ENCODE measurements at places on chromosomes 2 and 18.

DNA sequence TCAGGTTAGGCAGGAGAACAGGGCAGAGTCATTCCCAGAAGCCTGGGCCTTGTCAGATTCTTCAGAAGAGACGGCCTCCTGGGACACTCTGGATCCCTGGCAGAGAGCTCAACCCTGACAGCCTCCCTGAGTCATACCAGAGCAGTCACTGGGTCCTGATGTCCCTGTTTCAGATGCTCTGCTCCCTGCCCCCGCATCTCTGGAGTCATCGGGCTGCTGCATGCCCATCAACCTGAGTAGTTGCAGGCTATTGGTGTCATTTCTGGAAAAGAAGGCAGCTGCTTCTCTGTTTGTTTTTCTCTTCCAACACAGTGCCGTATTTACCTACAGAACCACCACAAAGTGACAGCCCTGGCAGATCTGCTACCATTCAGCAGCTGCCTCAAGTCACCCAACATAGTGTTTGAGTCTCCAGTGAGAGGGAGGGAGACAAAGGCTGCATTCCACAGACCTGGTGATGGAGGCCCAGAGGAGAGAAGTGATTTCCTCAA lies 145.1 kb downstream of the B3GNT2 start:
- no peaks in the 10 kb centered on the region for H3K36me3 ChIP-seq
- H3K27me3 ChIP-seq, result no peaks in the 10 kb centered on the region
- H3K4me3 ChIP-seq, result no peak overlapping the region
- peaks cover 10% of the 10 kb centered on the region for H3K4me1 ChIP-seq

DNA sequence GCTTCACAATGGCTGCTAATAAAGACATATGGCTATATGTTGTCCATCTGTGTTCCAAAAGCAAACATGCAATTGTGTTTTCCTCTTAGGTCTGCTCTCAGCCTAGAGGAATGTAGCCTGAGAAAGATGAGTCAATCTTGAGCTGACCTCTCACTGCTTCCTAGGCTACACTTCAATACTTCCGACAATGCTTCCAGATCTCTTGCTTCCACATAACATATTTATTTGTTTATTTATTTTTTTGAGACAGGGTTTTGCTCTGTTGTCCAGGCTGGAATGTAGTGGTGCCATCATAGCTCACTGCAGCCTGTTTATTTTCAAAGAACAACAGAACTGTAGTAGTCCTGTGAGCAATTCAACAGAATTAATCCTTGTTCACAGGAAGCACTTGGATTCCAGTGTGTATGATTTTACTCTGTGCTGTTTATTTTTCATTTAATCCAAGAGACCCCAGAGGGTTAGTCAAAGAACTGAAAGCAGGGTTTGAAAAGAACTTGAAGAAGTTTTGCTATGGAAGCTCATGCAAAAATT lies 437.9 kb downstream of the TXNL1 start:
- no peaks in the 10 kb centered on the region for H3K36me3 ChIP-seq
- no peaks in the 10 kb centered on the region for H3K27me3 ChIP-seq

DNA sequence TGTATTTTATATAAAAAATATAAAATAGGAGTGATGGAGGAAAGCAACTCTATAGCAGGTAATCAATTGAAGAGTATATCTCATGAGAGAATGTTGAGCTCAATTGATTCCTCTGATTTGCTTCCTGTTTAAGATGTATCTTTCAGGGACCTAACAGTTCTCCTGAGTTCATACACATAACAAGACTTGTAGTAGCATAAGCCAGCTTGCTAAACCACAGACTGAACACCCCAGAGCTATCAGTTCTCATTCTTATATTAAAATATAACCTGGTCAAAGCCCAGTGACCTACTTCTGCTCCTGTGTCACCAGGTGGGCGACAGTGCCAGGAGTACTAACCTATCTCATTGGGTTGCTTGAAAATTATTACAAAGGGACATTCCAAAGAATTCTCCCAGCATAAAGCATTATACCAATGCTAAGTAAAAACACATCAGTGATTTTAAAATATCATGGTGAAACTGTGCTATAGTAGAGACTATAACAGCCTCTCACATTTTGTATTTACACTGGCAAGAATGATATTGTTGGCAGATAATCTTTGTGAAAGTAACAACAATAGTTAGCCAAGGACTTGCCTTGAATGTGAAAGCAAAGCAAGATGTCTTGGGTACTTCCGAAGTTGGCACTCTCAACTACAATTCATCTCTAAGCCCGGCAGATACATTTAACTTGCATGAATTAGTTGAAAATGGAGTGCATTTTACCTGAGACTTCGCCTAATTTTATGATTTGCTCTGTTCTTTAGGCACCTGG lies 40.8 kb upstream of the CDH20 start:
- no peak for DNase-seq
- H3K27ac ChIP-seq, result no peak overlapping the region
- no peaks in the 10 kb centered on the region for H3K4me1 ChIP-seq
- peaks cover 2% of the 10 kb centered on the region for H3K27me3 ChIP-seq

DNA sequence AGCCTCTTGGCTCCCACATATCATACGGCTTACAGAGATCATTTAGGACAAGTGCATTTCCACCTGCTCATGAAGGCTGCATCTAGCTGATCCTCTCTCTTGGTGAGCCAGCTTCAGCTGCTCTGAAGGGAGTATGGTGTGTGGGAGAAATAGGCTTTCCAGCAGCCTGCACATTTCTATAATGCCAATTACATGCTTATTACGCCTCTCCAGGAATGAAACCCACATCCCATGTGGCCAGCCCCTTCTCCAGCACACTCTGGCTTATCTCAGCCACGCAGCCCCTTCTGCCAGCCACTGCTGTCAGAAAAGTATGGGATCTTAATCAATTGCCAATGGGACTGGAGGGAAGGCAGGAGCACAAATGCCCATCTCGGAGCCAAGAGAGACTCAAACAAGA lies 117.5 kb downstream of the GALNT14 start:
- no peak overlapping the region for H3K4me3 ChIP-seq
- no peak overlapping the region for H3K27ac ChIP-seq
- H3K27me3 ChIP-seq, result no peaks in the 10 kb centered on the region
- H3K4me1 ChIP-seq, result no peaks in the 10 kb centered on the region

DNA sequence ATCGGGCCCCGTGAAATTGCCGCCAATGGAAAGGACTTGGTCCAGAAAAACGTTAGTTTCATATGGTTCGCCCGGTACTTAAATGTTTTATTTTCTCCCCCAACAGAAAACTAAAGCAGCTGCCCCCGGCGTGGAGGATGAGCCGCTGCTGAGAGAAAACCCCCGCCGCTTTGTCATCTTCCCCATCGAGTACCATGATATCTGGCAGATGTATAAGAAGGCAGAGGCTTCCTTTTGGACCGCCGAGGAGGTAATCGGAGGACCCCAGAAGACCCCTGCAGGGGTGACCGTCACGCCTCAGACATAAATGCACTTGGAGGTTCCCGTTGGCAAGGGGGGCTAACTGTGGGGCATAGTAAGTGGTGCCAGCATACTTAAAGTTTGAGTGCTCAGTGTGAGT lies 742 bp downstream of the RRM2 start:
- no peak for DNase-seq
